Stomach (tissue), 19 donors: ENCODE measurements at places on chromosomes 5 and 9.

DNA sequence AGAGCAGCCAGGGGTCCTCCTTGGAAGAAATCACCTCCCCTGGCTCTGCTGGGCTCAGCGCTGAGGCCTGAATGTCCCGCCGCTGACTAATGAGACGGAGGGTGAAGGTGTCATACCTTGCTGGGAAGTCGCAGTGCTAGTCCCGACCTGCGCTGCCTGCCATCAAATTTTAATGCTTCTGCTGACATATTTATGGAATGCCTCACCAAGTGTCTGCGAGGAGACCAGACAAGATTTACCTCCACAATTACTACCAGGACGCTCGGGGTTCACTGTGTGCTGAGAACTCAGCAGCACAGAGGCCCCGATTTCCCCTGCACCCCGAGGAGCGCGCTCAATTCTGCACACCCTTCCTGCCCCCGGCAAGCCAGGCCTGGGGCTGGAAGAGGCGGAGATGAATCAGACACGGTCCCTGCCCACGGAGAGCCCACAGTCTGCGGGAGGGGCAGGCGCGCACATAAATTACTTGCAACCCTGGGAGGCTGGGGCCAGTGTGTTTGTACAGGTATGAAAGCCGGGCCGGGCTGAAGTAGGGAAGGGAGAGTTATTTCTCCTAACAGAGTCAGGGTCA lies 175.2 kb downstream of the PAX5 start:
- no peak for DNase-seq
- no peaks in the 10 kb centered on the region for H3K36me3 ChIP-seq
- no peaks in the 10 kb centered on the region for H3K27me3 ChIP-seq
- no peak overlapping the region for H3K27ac ChIP-seq

DNA sequence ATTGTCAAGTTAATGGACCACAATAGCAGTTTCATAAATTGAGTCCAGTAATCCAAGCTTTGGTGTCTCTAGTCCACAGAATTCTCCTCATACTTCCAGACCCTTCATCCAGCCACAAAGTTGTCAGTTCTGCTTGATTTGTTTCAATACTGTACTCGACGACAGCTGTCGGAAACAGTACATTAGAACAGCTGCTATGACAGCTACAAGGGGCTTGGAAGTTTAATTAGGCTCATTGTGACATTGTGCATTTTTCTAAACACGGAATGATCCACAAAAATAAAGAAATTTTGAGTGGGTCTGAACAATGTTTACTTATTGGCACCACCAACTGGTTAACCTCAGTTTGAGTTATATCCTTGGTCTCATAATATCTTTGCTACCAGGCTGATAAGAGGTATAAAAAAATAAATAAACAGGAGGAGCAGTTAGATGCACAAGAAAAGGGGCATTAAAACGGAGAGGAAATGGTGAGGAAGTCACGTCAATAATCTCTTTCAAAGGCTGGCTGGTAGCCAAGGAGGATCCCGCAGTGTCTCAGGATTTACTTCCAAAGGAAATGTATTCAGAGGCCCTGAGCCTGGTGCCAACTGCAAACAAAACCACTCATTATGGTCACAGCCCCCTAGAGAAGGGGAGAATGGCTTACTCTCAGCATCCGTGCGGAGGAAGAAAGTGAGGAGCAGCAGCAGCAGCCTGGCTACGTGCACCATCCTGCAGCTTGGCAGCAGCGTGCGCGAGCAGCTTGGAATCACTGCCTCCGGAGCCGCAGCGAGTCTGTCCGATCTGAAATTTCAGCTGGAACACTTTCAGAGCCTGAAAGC lies 933.8 kb upstream of the DMAC1 start:
- H3K36me3 ChIP-seq = no peaks in the 10 kb centered on the region
- peak; percentile 63 for DNase-seq
- no peaks in the 10 kb centered on the region for H3K4me1 ChIP-seq
- no peak overlapping the region for H3K27ac ChIP-seq
- H3K4me3 ChIP-seq = peak overlapping the region; percentile 17
- H3K27me3 ChIP-seq = no peaks in the 10 kb centered on the region

DNA sequence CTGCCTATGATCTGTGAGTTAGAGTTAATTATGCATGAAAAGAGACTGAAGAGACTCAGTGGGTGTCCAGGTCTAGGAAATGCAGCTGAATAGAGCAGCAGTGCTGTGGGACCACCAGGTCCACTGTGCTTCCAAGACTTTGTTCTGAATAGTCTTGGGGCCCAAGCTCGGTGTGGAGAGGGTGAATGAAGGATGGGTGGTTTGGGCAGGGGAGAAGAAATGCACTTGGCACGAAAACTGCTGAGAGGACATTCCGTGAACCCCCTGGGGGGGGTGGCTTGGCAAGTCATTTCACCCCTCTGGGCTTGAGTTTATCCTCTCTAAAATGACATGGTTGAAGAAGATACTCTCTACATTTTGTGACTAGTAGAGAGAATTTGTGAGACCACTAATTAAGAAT lies 36.0 kb upstream of the GOLPH3 start:
- H3K27me3 ChIP-seq = no peaks in the 10 kb centered on the region
- H3K4me1 ChIP-seq = peaks cover 25% of the 10 kb centered on the region
- no peak overlapping the region for H3K27ac ChIP-seq
- DNase-seq = no peak
- no peaks in the 10 kb centered on the region for H3K36me3 ChIP-seq
- no peak overlapping the region for H3K4me3 ChIP-seq

- peak; percentile 48 for DNase-seq
- no peaks in the 10 kb centered on the region for H3K27me3 ChIP-seq
- no peaks in the 10 kb centered on the region for H3K36me3 ChIP-seq
- no peaks in the 10 kb centered on the region for H3K4me1 ChIP-seq
These were observed 597.3 kb downstream of the PRELID2 start for GRCh38 chr5:145237843-145238242.

DNA sequence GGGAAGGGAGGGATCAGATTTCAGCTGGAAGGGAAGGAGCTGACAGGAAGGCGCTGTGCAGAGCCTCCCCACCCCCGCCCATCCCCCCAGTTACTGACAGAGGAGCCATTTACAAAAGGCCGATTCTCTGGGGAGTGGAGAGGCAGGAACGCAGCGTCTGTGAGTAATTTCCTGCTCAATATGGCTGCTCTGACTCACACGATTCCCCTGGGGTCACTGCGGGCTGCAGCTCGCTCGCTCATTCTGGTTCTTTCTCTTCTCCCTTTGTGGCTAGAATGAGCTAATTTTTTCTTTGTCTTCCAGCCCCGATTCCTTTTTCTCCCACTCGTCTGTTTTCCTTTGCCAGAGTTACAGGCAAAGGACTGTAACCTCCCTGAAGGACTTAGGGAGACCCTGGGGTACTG lies 28.8 kb downstream of the PTPA start:
- H3K27me3 ChIP-seq = no peaks in the 10 kb centered on the region
- peak; percentile 89 for DNase-seq
- peak overlapping the region; percentile 38 for H3K4me3 ChIP-seq
- H3K36me3 ChIP-seq = peaks cover 59% of the 10 kb centered on the region
- peaks cover 64% of the 10 kb centered on the region for H3K4me1 ChIP-seq

DNA sequence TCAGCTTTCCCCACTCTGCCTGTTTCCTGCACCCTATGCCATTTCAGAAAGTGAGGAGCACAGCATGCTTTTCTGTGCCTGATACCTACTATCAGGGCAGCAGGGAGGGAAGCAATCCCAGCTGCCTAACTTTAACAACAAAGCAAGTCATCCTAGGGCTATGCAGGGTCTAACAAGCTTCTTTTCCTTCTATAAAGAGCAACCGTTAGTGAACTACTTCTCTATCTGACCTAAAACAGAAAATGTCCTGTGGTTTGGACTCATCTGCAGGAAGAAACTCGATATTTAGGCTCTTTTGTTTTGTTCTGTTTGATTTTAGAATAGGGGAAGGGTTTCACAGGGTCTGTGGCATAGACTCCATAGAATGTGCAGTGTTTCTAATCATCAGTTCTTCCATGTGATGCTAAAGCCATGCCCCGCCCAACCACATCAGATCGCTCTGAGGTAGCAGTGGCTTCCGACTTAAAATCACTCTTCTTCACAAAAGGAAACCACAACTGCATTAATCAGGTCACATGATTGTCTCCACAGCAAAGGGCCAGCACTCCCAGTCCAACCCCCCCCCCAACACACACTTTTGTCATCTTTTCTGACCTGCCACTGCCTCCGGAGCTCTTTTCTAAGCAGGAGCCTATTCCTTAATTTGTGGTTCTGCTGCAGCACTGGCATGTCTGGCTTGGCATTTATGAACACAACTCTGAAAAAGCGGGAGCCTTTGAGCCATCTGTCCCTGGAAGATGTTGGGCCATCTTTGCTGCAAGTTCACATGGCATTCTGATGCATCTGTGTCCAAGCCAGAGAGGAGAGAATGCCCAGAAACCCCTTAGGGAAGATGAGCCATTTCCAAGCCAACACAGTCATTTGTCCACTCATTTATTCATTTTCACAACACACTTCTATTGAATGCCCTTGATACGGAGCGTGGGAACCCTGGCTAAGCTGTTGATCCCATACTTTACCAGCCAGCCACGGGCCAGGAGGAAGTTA lies 71.6 kb downstream of the CFAP90 start:
- DNase-seq = no peak
- H3K36me3 ChIP-seq = no peaks in the 10 kb centered on the region
- H3K27me3 ChIP-seq = no peaks in the 10 kb centered on the region

DNA sequence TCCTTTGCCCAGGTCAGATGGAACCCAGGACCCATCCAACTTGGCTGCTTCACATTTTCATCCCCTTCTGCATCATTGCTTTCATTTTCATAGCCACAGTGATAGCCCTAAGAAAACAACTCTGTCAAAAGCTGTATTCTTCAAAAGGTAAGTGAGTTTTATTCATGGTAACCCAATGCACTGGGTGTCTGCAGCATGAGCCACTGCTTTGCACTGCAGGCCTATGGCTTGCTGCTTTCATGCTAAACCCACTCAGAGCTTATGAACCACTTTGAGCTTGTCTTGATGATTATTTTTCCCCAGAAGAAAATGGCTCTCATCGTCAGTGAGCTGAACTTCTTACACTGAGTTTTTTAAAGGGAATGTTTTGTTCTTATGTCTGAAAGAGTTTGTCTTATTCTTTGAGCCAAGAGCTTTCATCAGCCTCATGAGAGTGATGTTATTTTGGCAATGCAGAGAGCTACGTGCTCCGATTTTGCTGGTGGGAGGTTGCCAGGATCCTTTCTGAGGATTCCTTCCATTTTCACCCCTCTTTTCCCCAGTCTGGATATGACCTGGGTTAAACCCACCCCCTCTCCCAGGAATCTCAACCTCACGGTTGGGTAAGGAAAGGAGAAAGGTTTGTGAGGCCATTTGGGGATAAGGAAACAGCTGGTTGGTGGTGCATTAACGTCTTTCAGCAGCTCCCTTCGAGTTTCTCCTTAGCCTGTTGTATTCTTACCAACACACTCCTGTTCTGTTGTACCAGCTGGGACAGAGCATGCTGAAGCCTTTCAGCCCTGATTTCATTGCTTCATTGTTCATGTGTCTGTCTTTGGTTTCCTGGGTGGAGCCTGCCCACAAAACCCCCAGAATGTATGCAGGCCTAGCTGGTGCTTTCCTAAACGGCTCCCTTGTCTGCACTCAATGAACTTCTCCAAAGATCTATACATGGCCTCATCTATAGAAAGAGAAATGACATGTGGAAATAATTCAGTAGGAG lies 47.6 kb downstream of the PDCD1LG2 start:
- no peaks in the 10 kb centered on the region for H3K27me3 ChIP-seq
- no peaks in the 10 kb centered on the region for H3K4me1 ChIP-seq
- no peak overlapping the region for H3K4me3 ChIP-seq
- DNase-seq = peak; percentile 58

DNA sequence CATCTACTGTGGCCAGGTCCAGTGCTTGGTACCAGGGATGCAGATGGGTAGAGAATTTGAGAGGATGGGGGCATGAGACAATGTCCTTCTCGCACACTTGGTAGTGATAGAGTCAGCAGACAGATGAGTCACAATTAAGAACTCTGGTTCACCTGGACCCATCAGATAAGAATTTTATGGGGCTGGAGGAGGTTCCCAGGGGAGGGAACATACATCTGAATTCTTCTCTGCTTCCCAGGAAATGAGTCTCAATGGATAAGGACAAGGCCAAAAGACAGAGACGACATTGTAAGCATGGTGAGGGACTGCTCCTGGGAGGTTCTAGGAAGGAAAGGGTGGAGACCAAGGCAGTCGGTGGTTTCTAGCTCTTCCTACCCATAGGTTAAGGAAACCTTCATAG lies 5.3 kb downstream of the SLC4A9 start:
- no peak overlapping the region for H3K27ac ChIP-seq
- no peaks in the 10 kb centered on the region for H3K27me3 ChIP-seq
- DNase-seq = no peak
- H3K4me3 ChIP-seq = no peak overlapping the region
- H3K36me3 ChIP-seq = no peaks in the 10 kb centered on the region

GRCh38 chr5:132263548-132264261 lies 6.2 kb downstream of the PDLIM4 start:
- H3K27ac ChIP-seq = peak overlapping the region; percentile 97
- peaks cover 36% of the 10 kb centered on the region for H3K4me1 ChIP-seq
- H3K36me3 ChIP-seq = peaks cover 20% of the 10 kb centered on the region
- no peak for DNase-seq

GRCh38 chr5:32406650-32407049 lies 37.9 kb downstream of the ZFR start:
- no peak overlapping the region for H3K4me3 ChIP-seq
- H3K27ac ChIP-seq = no peak overlapping the region
- H3K36me3 ChIP-seq = peaks cover 91% of the 10 kb centered on the region
- peaks cover 5% of the 10 kb centered on the region for H3K4me1 ChIP-seq

DNA sequence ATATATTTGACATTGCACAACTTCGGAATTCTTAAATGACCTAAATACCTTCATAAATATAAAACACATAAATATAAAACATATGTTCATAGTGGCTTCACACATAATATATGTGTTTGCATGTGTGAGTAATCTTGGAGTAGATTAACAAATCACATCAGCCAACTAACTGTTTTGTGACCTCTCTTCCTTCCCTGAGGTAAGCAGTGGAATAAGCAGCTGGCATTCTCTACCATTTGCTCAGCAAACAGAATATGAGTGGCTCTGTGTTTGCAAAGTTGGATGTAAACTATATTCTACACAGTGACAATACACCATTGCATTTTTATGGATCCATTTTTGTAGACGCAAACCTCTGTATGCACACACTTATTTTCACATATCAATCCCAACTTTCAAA lies 189.9 kb downstream of the ACER2 start:
- no peak overlapping the region for H3K27ac ChIP-seq
- no peaks in the 10 kb centered on the region for H3K4me1 ChIP-seq
- H3K36me3 ChIP-seq = no peaks in the 10 kb centered on the region
- H3K4me3 ChIP-seq = no peak overlapping the region

DNA sequence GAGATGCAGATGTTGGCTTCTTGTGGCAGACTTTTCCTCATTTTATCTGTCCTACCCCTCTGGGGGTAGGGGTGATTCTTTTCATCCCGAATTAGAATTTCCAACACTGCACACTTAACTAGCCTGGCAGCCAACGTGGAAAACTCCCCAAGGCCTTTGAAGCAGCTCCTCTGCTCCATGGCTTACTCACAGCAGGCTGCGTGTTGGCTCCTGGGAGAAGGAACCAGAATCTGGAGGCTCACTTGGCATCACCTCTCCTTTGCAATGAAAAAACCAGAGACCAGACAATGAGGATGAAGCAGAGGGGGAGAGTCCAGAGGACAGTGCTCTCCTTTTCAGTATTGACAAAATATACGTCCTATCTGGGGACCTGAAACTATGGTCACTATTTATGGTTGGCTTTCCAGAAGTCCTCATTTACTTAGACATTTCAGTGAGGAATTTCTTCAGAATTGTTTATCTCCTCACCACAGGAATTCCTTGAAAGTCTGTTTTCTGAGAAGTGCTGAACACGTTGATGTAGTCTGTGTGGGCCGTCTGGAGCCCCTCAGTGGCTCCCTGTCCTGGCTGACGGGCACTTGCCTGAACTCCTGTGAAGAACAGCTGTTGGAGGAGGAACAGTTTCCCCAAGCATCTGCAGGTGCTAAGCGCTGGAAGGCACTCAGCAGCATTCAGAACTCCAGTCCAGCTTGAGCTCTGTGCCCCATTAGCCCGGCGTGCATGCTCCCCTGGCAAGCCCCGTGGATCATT lies 231.3 kb downstream of the RFK start:
- no peaks in the 10 kb centered on the region for H3K27me3 ChIP-seq
- peaks cover 5% of the 10 kb centered on the region for H3K36me3 ChIP-seq
- no peak overlapping the region for H3K27ac ChIP-seq
- peaks cover 32% of the 10 kb centered on the region for H3K4me1 ChIP-seq
